ENCODE measurements at places on chromosomes 6 and 20.
A peak's percentile ranks its signal among the peaks of the same experiment; 100 is the strongest.

- no peak for DNase-seq
These were observed 47.4 kb downstream of the TPD52L1 start for GRCh38 chr6:125200941-125201340.

DNA sequence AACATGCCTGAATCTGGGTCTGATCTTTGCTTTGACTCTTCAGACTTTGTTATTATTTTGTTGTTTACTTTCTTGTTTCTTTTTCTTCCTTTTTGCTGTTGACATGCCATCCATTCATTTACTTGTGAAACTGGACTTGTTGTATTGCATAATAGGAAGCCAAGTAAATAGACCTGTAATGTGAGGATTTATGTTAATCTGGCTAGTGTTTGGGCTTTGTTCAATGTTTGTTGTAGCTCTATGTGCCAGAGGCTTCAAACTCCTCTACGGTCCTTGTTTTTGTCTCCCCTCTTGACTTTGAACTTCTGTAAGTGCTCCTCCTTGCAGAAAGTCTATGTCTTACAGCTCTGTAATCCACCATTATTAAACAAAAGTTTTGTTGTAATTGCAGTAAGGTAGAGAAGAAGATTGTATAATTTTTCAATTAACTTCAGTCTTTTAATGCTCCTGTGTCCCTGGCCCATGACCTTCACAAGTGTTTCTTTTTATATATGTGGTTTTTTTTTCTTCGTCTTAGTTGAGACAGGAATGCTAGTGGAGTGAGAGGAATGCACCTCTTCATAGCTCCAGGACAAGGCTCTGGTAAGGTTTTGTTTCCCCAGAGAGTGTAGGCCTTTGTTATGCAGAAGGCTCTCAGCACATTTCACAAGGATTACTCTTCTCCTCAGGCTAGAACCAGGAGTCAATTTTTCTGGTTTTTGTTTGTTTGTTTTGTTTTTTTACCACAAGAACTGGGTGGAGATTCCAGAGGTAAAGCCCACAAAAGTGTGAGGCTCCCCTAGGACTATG is 1061.8 kb upstream of the CITED2 start:
- no peak for DNase-seq

DNA sequence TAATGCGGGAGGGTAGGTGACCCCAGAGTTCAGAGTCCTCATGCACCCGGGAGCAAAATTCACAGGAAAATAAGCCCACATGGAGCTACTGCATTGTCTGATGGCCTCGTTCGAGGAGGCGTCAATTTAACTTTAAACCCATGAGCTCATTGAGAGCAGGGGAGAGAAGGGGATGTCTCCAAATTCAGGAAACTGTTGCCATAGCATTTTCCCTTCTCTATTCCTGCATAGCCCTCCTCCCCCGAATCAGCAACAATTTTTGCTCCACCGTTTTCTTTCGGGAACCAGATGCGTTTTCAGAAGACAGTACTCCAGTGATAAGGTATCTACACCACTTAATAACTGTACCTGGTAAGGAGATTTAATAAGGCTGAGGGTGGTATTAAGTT is 324 bp upstream of the LAMP5 start:
- no peak for DNase-seq

- DNase-seq, result no peak
These were observed 211.6 kb downstream of the WDR27 start for GRCh38 chr6:169490246-169490641.

GRCh38 chr6:151103266-151103665 is 136.5 kb upstream of the AKAP12 start:
- DNase-seq, result no peak

DNA sequence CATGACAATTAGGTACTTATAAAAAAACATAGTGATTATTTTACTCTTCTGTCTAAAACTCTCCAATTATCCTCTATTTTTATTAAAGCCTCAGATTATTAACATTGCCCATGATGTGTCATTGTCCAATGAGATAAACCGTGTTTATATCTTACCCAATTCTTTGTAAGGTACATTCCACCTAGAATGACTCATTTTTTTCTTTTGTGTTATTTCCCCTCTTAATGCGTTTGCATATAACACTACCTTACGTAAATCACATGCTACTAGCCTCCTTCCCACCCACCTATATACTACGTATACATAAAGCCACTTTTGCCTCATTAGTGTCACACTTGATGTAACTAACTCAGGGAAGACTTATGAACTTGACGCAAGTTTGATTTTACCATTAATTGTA is 336.3 kb upstream of the PTCHD4 start:
- DNase-seq, result no peak

- no peak for DNase-seq
These were observed 55.5 kb downstream of the ATP9A start for GRCh38 chr20:51712501-51713212.

GRCh38 chr6:18493382-18493891 is 106.3 kb downstream of the RNF144B start:
- no peak for DNase-seq

DNA sequence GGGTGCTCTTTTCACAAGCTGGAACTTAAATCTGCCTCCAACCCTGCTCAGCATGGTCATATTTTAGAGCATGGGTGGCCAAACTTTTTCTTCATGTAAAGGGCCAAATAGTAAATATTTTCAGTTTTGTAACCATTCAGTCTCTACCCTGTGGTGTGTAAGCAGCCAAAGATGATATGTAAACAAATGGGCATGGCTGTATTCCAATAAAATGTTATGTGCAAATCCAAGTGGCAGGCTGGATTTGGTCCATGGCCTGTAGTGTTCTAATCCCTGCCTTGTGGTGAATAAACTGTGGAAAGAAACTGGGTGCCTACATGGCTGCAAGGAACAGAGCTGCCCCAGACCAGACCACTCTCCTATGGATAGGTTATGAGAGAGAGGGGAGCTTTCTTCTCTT is 32.7 kb downstream of the OGFRL1 start:
- no peak for DNase-seq

GRCh38 chr6:132892929-132893771 is 78.8 kb downstream of the RPS12 start:
- DNase-seq, result no peak

DNA sequence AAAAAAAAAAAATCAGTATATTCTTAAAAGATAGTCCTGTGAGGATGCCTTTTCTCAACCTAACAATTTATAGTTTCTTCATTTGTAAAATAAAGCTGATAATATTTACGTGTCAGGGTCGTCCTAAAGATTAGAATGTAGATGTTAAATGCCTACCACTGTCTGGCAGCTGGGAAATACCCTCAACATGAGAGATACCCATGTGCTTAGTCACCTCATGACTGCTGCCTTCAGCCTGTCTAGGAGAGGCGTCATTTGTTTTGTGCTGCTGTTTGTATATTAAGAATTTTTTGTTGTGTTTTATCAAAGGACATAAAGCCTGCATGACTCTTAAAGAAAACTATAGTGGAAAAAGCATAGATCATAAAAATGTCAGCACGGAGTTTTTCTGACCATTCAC is 9.5 kb downstream of the FAM120B start:
- DNase-seq, result no peak

GRCh38 chr6:119552021-119552420 is 202.5 kb upstream of the MAN1A1 start:
- no peak for DNase-seq

DNA sequence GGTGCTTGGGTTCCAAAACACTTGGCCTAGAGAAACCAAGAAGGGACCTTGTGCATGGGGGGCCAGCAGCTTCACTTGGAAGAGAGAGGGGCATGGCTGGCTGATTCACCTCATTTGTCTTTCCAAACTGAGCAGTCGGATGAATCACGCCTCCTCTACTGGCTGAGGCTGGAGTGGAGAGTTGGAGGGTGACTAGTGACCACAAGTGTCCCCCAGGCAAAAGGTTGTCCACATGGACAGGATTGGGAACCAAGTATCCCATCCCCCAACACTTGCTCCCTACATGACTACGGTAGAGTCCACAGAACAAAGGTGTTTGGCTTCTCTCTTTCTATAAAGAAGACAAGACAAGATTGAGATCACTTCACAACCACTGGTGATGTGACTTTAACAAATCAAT is 875.6 kb downstream of the QKI start:
- no peak for DNase-seq

- DNase-seq, result no peak
These were observed 773 bp downstream of the SMAP1 start for GRCh38 chr6:70668499-70668812.

DNA sequence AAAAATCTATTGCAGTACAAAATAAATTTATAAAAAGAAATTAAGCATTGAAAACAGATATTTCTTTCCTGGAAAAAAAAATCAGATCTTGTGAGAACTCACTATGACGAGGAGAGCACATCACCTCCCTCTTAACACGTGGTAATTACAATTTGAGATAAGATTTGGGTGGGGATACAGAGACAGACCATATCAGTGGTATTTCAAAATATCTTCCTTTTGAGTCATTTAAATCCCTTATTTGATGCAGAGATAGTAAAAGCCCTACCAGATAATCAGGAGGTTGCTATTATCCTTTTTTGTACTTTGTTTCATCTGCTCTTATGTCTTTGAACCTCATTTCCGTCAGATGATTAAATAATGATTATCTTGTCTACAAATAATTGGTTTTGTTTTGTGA is 800.4 kb downstream of the KIF16B start:
- DNase-seq, result no peak

DNA sequence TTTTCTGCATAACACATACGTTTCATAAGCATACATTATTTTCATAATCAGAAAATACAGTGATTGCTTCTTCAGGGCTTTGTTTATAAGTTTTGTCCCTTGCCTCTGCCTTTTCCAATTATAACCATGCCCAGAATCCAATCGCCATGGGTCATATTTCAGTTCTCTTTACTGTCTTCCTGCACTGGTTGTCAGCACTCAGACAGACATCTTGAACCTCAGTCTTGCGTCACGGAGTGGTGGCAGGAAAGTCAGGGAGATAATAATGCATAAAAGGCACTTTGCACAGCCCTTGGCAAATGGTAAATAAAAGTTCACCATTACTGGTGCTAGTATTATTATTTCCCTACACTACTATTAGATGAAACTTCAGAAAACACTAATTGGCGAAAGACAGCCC is 7.2 kb downstream of the KIF16B start:
- DNase-seq, result no peak

- DNase-seq, result peak; percentile 37
These were observed 8.9 kb downstream of the BPIFB1 start for GRCh38 chr20:33291830-33292355.

- no peak for DNase-seq
These were observed 198.6 kb upstream of the UST start for GRCh38 chr6:148548065-148548748.

- no peak for DNase-seq
These were observed 76.4 kb downstream of the SSR1 start for GRCh38 chr6:7236306-7237209.

- no peak for DNase-seq
These were observed 14.0 kb upstream of the SERPINB9 start for GRCh38 chr6:2917065-2917464.

DNA sequence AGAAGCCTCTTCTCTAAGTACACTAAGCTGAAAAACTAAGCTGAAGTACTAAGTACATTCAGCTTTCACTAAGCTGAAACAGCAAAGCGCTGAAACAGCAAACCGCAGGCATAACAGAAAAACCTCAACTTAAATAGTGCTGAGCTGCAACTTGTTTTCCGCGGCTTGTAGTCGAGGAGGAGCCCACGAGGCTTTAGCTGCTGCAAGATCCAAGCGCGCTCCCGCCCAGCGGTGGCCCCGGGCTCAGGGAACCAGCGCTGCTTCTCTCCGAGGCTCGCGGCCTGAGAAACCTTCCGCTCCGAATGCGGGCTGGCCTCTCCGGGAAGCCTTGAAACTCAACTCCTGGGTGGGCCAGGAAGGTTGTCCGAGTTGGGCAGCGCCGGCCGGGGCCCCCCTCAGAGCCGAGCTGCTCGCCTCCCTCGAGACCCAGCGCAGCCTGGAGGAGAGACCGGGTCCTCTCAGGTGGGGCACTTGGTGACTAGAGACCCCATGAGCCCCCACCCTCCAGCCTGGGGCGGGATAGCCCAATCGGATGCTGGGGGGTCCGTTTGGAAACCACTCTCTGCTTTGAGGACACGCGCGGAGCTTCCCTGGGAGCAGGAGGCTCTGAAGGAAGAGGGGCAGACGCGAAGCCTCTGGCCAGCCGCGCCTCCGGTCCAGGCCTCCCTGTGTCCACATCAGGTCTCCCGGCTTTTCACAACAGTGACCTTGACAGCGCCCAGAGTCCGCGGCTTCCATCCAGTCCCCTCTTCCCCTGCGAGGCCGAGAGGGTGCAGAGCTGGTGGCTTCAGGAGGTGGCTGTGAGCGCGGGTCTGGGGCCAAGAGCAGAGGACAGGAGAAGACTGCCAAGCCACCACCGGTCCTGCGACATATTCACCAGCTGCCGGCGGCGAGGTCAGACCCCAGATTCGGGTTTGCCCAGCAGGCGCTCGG is 38.1 kb upstream of the HLA-E start:
- DNase-seq, result peak; percentile 92

DNA sequence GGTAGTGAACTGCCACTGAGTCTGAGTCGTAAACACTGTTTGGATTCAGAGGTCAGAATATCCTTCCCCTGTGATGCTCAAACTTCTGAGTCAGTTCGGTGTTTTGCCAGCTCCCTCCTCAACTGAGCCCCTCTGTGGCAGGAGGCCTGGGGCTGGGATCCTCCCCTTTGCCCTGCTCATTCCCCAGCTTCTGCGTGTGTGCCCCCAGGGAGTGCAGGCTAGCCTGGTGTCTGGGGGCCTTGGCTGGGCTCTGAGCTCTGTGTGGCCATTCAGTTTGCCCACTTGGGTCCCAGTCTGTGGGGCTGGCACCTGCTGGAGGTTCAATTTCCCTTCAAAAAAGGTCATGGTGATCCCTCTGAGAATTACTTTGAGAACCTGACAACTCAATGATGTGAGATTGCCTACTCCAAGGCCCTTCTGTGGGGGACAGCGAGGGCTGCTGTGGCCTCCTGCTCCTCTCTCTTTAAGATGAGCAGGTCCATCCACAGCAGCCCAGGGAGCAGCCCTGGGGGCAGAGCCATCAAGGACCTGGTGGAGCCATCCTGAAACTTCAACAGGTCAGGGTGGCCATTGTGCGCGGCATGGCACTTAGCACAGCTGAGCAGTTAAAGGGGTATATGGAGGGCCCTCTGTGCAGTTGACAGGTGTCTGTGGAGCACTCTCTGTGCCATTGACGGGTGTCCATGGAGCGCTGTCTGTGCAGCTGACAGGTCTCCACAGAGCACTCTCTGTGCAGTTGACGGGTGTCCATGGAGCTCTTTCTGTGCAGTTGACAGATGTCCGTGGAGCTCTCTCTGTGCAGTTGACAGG is 147.2 kb downstream of the SYCP2 start:
- no peak for DNase-seq

DNA sequence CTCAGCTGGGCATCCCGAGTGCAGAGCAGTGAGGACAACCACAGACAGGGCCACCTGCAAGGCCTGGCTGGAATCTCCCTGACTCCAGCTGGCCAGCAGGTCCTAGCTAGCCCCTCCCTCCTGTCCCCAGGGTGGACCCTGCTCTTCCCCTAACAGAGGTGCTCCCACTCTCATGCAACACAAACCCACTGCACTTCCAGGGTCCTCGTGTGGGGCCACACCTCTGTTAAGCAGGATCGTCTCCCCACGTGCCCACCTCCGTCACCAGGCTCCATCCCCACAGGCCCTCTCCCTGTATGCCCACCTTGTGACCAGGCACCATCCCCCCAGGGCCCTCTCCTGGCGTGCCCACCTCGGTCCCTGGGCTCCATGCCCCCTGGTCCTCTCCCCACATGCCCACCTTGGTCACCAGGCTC is 17.3 kb downstream of the TAF4 start:
- no peak for DNase-seq

All from Jurkat, Clone E6-1 (cell line).